ENCODE measurements at places on chromosomes 11 and 22.

GRCh38 chr22:28247136-28247535, 328.1 kb upstream of the PITPNB start:
- no peak for DNase-seq

- peak; percentile 46 for DNase-seq
These were observed 6.8 kb upstream of the GGA1 start for GRCh38 chr22:37601540-37602442.

- DNase-seq: peak; percentile 75
These were observed 35.7 kb upstream of the LRRC10B start for GRCh38 chr11:61472868-61473267.

DNA sequence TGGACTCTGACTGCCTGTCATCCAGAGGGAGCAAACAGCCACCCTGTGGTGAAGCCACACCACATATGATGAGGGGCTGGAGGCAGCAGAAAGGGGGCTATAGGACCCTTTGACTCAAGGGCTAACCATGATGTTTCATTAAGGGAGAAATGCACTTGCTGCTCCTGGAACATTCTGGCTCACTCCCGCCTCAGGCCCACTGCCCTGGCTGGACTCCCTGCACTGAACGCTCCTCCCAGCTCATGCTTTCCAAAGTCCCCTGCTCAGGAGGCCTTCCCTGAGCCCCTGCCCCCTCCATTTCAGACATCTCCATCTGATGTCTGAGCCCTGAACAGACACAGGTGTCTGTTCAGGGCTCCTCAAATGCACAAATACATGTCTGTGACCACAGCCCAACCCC, 69.1 kb downstream of the CDKN1C start:
- no peak for DNase-seq

DNA sequence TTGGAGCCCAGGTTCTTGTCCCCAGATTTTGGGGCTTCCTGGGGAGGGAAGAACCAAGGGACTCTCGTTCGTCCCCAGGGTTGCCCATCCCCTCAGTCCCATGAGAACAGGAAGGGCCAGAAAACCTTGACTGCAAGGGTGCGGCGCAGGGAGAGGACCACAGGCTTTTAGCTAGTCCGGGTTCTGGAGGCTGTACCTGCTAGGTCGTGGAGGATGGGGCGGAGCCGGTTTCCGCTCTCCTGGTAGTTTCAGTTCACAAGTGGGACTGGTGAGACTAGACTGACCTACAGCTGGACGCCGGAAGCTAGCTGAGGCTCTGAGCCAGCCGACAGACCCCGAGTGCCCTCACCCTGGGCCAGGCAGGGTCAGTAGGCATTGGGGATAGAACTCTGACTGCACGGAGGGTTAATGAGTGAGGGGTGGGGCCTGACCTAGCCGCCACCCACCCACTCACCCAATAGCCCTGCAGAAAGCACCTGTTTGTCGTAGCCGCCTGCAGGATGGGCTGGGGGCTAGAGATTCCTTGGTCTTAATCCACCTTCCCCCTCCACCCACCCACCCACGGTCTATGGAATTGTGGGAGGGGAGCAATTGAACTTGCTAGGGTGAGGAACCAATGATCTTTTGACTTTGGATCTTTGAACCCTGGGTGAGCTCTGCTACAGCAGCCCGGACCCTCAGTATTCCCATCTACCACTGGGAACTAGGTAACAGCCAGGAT, 1.5 kb downstream of the MAFF start:
- DNase-seq: no peak

GRCh38 chr22:36579441-36579840, 50.5 kb upstream of the EIF3D start:
- DNase-seq: no peak

GRCh38 chr11:65859812-65860277, 388 bp upstream of the MUS81 start:
- DNase-seq: no peak
